ENCODE measurements at places on chromosomes 2 and 18.

DNA sequence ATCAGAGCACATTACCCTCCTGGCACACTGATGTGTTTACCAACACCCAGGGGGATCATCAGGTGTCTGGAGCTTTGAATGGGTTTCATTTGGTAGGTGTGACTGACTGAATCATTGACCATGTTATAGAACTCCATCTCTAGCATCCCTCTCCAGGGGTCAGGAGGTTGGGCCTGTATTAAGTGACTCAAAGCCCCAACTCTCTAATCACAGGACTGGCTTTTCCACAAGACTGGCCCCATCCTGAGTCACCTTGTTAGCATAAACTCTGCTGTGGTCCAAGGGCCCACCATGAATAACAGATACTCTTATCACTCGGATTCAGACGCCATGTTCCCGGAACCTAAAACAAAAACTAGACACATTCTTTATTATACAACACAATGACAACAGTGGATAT, 125.9 kb upstream of the NDUFV2 start:
- no peak for DNase-seq

DNA sequence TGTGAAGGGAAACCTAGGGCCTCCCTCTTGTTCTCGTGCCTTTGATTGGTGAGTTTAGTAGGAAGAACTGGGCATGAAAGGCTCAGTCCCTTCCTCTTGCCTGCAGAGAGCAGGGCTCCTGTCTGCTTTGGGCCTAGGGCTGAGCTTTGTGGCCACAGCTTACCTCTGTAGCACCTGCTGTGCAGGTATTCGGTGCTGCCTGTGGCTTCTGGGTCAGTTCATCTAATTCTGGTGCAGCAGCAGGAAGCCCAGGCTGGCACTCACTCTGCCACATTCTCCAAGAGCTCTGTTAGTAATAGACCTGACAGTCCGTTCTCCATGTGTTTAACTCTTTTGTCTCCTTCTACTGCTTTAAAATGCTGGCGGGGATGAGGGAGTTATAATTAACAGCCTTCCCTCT, 96.5 kb downstream of the DLGAP1 start:
- DNase-seq, result no peak

GRCh38 chr2:220296174-220296573, 668.7 kb downstream of the SLC4A3 start:
- no peak for DNase-seq

DNA sequence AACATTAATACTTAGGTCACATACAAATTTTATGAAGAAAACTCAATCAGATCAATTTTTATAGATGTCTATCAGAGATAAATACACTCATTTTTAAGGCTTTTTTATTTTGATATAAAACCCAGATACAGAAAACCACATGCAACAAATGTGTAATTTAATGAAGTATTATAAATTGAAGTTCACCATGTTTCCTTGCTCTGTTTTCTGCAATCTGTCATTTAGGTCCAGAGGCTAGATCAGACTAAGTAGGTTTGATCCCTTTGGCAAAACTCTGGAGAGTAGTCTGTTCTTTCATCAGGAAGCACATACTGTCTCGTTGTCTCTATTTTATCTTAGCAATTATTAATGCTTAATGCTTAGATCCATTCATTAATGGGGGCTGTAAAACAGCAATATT, 841.6 kb downstream of the MBD2 start:
- no peak for DNase-seq

DNA sequence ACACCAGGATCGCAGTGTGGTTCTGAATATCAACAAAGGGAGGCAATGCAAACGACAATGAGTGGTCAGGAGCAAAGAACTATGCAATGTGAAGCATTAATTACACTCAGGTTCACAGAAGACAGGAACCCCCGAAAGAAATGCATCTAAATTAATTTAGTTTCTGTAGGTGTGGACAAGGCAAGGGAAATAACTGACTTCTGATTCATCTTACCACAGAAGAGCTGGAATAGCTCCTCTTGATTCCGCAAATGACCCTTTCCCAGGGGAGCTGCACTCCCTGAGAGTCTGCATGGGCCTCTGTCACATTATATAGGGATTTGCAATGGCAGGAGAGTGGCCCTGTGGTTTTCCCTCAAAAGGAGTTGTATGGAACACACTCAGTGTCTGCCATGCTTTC, 263.9 kb upstream of the APCDD1 start:
- DNase-seq, result no peak

DNA sequence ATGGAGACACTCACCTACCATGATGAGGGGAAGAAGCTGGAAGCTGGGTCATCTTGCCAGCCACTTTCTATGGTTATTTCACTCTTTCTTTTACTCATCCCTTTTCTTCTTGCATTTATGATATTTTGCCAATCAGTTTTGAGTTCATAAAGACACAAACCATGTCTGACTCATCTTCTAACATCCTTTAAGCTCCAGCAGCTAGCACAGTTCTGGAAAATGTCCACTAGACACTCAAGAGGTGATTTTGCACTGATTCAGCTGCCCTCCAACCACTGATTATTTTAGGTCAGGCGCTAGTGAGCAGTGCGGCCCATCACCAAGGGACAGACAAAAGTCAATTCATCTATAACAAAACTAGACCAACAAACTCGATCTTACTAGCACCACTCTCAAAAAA, 537.1 kb upstream of the ID2 start:
- DNase-seq, result no peak

DNA sequence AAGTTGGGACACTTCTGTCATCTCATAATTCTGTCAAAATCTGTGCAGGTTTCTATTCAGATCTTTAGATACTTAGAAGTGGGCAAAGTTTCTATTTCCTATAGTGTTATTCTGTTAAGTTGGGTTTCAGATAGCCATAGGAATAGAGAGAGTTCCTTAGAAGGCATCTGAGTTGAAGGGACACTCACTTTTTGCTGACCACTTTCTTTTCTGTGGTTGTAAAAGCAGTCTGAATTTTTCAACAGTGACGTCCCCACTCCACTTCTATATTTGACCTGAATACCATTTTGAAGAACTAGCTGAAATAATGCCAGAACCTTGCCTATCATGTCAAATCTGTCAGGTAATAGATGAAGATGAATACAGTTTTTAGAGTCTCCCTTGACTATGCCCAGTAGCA, 267.3 kb downstream of the SPAG16 start:
- DNase-seq, result no peak

DNA sequence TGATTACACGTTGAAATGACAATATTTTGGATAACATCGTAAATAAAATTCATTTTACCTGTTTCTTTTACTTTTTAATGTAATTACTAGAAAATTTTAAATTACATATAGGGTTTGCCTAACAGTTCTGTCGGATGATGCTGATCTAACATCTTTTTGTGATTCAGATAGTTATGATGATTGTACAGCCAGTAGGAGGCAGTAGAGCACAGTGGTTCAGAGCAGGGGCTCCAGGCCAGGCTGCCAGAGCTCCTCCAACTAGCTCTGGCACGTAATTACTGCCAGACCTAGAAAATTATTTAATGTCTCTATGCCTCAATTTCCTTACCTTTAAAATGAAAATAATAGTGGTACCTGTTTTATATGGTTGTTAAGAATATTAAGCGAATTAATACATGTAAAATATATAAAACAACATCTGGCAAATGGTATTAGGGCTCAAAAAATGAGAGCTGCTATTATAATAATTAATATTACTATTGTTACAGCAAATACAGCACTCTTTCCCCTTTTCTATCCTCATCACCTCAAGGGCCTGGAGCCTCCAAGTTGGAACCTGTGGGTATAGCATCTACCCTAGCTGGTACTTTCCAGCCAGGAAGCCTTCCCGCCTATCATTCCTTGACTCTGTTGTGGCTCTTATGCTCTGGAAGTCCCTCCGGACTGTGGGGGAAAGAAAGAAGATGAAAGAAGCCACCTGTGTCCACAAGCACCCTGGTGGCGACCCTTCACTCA, 47.7 kb upstream of the PLA2R1 start:
- no peak for DNase-seq

- DNase-seq, result no peak
Measured at GRCh38 chr2:196242131-196242620, 70.8 kb upstream of the STK17B start.

- no peak for DNase-seq
Measured at GRCh38 chr2:234355808-234356365, 141.0 kb downstream of the ARL4C start.

- DNase-seq, result no peak
Measured at GRCh38 chr2:234313558-234313957, 183.3 kb downstream of the ARL4C start.

Data from keratinocyte (primary cell).